ENCODE measurements at places on chromosomes 5 and 9. TPM values are rescaled to one million over a fixed set of nuclear protein-coding genes. Genes with fewer than 3 reads are reported as not detected.

Gene IRX2
- 56.4 TPM for total RNA-seq

Gene TIFAB
- total RNA-seq = 0.43 TPM

Gene CER1
- total RNA-seq = not detected

Gene MLANA
- not detected for total RNA-seq

Gene CEMIP2
- total RNA-seq = 219 TPM

Gene C9orf50
- not detected for total RNA-seq

Gene ZNG1E
- total RNA-seq = 46.1 TPM

Gene PCDHA10
- total RNA-seq = 1.7 TPM

Gene ADRB2
- 28.0 TPM for total RNA-seq

Gene FAM193B
- 76.3 TPM for total RNA-seq

DNA sequence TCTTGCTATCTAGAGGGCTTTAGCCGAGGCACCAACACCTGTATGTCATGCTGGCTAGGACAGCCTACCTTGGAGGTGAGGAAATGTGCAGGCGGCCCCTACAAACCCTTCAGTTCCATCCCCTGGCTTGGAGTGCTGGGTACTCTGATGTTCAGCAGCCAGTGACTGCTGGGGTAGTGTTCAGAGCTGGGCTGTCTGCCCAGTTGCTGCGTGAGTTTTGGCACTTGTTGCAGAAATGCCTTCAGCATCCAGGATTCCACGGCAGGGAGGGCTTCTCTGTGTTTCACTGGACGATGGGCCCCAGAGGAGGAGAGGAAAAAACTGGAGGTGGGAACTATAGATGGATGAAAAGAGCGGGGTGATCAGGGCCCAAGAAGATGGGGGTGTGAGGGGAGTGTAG lies 10.4 kb downstream of the SWI5 start:
- H3K27ac ChIP-seq = no peak overlapping the region
- no peak for DNase-seq
- H3K4me1 ChIP-seq = no peaks in the 10 kb centered on the region
- peaks cover 22% of the 10 kb centered on the region for H3K36me3 ChIP-seq

GRCh38 chr5:66710557-66711088 lies 114.4 kb downstream of the MAST4 start:
- no peaks in the 10 kb centered on the region for H3K27me3 ChIP-seq
- H3K4me1 ChIP-seq = no peaks in the 10 kb centered on the region

DNA sequence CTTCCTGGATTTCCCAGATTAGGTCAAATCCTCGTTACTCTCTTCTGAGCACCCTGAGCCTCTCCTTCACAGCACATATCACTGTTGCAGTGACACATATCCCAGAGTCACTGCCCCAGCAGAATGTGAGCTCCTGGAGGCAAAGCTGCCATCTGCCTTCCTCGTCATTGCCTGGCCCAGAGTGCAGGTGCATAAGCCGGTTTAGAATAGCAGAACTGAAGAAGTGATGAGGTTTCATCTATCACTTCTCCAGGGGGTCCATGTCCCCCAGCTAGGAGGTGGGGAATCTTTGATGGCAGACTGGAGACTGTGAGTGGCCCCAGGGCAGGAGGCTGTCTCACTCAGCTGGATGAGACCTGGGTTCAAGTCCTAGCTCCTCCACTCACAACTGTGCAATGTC lies 25.8 kb downstream of the NIPAL4 start:
- peaks cover 38% of the 10 kb centered on the region for H3K36me3 ChIP-seq
- DNase-seq = no peak
- no peak overlapping the region for H3K4me3 ChIP-seq
- H3K4me1 ChIP-seq = no peaks in the 10 kb centered on the region
- H3K27ac ChIP-seq = peak overlapping the region; percentile 19
- H3K27me3 ChIP-seq = no peaks in the 10 kb centered on the region

- DNase-seq = no peak
- no peak overlapping the region for H3K4me3 ChIP-seq
Measured at GRCh38 chr9:12696931-12697622, 3.9 kb downstream of the TYRP1 start.

DNA sequence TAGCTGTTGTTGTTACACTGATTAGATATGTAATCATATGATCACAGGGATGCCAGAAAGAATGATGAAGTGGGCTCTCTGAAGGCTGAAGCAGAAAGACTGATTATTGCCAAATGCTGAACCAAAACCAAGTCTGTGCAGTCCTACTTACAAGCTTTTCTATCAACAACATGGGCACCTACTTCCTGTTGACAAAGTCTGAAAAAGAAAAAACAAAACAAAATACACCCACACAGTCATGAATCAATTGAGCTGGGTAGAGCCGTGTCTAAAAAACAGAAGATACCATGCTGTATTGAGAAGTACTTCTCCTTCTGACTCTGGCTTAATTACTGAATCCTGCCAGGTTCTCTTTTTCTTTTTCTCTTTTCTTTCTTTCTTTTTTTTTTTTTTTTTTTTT lies 363.4 kb downstream of the RAB3C start:
- no peak for DNase-seq
- no peaks in the 10 kb centered on the region for H3K4me1 ChIP-seq
- H3K4me3 ChIP-seq = no peak overlapping the region
- no peak overlapping the region for H3K27ac ChIP-seq
- H3K36me3 ChIP-seq = no peaks in the 10 kb centered on the region

DNA sequence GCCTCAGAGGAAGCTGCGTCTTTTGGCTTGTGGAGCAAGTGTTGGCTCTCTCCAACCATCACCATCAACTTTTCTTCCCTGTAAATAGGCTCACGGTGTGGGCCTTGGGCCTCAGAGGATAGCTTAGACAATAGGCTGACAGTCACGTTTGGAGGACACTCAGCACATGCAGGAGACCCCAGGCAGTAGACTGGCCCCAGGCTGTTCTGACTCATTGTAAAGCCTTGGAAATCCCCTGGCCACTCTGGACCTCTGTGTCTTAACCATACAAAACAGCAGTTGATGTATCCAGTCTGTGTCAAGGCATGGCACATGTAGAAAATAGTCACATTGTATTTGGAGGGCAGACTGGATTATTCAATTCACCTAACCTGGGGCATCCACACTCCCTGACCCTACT lies 18.6 kb downstream of the CD74 start:
- no peak overlapping the region for H3K27ac ChIP-seq
- H3K36me3 ChIP-seq = peaks cover 92% of the 10 kb centered on the region
- H3K4me1 ChIP-seq = no peaks in the 10 kb centered on the region
- no peak overlapping the region for H3K4me3 ChIP-seq

DNA sequence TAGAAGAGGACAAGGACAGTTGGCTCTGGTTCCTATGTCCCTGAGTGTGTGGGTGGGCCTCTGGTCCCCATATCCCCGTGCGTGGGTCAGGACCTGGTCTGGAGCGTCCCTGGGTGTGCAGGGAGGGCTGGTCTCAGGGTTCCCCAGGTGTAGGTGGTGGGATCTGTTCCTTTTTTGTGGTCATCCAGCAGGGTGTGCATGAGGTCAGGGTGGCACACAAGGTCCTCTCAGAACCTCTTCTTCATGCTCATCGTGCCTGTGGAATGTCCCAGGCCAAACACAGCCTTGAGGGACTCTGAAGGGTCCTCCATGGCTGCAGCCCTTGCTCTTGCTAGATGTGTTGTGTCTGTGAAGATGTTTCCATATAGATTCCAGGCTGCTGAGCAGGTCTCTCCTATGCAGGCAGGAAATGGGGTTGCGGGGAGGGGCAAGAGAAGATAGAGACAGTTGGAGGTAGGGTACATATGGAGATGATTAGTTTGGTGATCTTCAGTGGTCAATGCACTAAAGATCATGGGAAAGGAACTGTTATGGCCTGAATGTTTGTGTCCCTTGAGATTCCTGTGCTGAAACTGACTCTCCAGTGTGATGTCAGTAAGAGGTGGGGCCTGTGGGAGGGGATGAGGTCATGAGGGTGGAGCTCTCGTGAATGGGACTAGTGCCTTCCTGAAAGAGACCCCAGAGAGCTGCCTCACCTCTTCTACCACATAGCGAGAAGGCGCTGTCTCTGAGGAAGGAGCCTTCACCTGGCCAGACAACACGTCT lies 53.1 kb downstream of the NXNL2 start:
- no peaks in the 10 kb centered on the region for H3K36me3 ChIP-seq
- peaks cover 8% of the 10 kb centered on the region for H3K4me1 ChIP-seq
- H3K27me3 ChIP-seq = no peaks in the 10 kb centered on the region

GRCh38 chr9:81652058-81652687 lies 37.2 kb downstream of the TLE1 start:
- H3K36me3 ChIP-seq = no peaks in the 10 kb centered on the region
- H3K27me3 ChIP-seq = no peaks in the 10 kb centered on the region
- H3K27ac ChIP-seq = no peak overlapping the region
- no peak for DNase-seq

DNA sequence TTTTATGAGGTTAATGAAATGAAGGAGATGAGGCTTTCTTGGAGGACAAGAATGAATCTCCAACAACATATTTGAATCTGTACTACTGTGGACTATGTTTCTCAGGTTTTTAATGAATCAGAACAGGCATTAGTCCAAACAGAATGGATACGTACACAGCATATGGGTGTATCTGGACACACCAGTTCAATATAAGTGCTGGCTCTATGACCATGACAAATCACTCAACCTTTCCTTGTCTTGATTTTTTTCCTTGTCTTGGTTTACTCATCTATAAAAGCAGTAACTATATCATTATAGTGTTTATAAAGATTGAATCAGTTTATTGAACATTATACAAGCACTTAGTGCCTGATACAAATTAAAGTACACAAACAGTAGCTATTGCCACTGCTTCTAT lies 104.1 kb downstream of the AP3B1 start:
- no peak for DNase-seq
- H3K27me3 ChIP-seq = no peaks in the 10 kb centered on the region
- H3K36me3 ChIP-seq = no peaks in the 10 kb centered on the region

DNA sequence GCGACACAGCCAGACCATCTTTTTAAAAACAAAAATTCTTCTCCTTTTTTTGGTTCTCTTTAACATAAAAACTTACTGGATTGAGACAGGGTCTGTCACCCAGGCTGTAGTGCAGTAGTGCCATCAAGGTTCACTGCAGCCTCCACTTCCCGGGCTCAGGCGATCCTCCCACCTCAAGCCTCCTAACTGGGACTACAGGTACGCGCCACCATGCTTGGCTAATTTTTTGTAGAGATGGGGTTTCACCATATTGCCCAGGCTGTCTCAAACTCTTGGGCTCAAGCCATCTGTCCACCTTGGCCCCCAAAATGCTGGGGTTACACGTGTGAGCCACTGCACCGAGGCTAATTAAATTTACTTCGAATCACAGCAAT lies 13.8 kb downstream of the HNRNPK start:
- H3K27me3 ChIP-seq = no peaks in the 10 kb centered on the region
- no peak overlapping the region for H3K27ac ChIP-seq
- H3K4me3 ChIP-seq = no peak overlapping the region
- no peak for DNase-seq
- H3K36me3 ChIP-seq = peaks cover 54% of the 10 kb centered on the region
- no peaks in the 10 kb centered on the region for H3K4me1 ChIP-seq

- no peaks in the 10 kb centered on the region for H3K36me3 ChIP-seq
- H3K4me3 ChIP-seq = no peak overlapping the region
- H3K27ac ChIP-seq = no peak overlapping the region
- DNase-seq = no peak
- H3K4me1 ChIP-seq = no peaks in the 10 kb centered on the region
- H3K27me3 ChIP-seq = no peaks in the 10 kb centered on the region
Measured at GRCh38 chr9:110641293-110641692, 27.3 kb upstream of the MUSK start.

GRCh38 chr9:136942881-136943230 lies 1.7 kb downstream of the FBXW5 start:
- H3K27ac ChIP-seq = no peak overlapping the region
- H3K4me3 ChIP-seq = peak overlapping the region; percentile 95
- peaks cover 15% of the 10 kb centered on the region for H3K4me1 ChIP-seq
- H3K27me3 ChIP-seq = no peaks in the 10 kb centered on the region
- H3K36me3 ChIP-seq = peaks cover 38% of the 10 kb centered on the region

- no peak overlapping the region for H3K4me3 ChIP-seq
- H3K4me1 ChIP-seq = no peaks in the 10 kb centered on the region
- DNase-seq = no peak
- H3K36me3 ChIP-seq = no peaks in the 10 kb centered on the region
- no peaks in the 10 kb centered on the region for H3K27me3 ChIP-seq
Measured at GRCh38 chr9:124841075-124841821, 12.0 kb upstream of the WDR38 start.

- no peak overlapping the region for H3K4me3 ChIP-seq
- H3K27me3 ChIP-seq = no peaks in the 10 kb centered on the region
- H3K27ac ChIP-seq = no peak overlapping the region
- H3K36me3 ChIP-seq = no peaks in the 10 kb centered on the region
Measured at GRCh38 chr9:14899815-14900193, 10.4 kb downstream of the FREM1 start.

DNA sequence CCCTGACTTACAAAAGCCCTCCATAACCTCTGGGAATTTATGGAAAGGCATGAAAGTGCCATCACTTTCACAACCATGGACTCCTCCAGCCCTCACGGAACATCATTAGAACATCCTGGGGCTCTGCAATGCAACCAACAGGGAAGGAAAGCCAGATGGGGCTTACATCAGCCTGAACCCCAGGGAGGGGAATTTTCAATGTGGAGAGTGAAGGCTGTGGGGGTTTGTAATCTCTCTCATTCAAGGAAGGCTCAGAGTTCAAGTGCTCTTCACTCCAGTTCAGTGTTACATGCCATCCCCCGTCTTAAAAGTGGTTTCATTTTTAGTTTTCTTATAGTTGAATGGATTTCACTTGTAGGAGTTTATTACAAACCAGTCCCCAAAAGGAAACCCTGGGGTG lies 5.7 kb downstream of the SPRY4 start:
- H3K27me3 ChIP-seq = peaks cover 8% of the 10 kb centered on the region
- no peak for DNase-seq
- peaks cover 22% of the 10 kb centered on the region for H3K36me3 ChIP-seq
- peaks cover 74% of the 10 kb centered on the region for H3K4me1 ChIP-seq
- H3K4me3 ChIP-seq = peak overlapping the region; percentile 63

DNA sequence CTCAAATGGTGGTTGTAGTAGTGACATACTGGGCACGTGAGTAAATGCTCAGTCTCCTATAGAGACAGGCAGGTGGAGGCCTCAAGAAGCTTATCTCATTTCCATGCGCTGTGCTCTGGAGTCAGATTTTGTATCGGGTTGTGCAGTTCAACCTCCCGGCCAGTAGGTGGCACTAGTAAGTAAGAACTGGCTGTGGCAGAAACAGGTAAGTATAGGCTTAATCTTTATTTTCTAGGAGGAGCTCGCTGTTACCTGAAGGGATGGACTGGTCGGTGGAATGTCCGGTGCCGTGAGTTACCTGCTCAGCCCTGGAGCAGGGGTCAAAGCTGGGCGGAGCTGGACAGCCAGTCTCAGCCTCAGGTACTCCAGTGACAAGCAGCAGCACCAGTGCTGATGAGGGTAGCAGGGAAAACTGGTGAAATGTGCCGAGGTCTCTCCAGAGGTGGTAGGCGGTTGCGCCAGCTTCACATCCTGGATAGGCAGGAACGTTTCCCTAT lies 880.1 kb upstream of the SEMA6A start:
- H3K4me3 ChIP-seq = peak overlapping the region; percentile 36
- no peak overlapping the region for H3K27ac ChIP-seq
- no peaks in the 10 kb centered on the region for H3K36me3 ChIP-seq
- DNase-seq = peak; percentile 63
- no peaks in the 10 kb centered on the region for H3K4me1 ChIP-seq
